Thoracic aorta endothelial cell (primary cell): ENCODE measurements at places on chromosomes 1 and 21. TPM values are rescaled to one million over a fixed set of nuclear protein-coding genes. Genes with fewer than 3 reads are reported as not detected.

The RGS8 gene
- total RNA-seq = not detected in 2 replicates

The RUNX1 gene
- 13.9 and 14.1 TPM in 2 replicates for total RNA-seq

The CFHR4 gene
- total RNA-seq = not detected in 2 replicates

The HES3 gene
- not detected in 2 replicates for total RNA-seq

The ACOT7 gene
- total RNA-seq = 54.7 and 68.6 TPM in 2 replicates

The COL24A1 gene
- total RNA-seq = 0.07 and 0.27 TPM in 2 replicates

The MEGF6 gene
- total RNA-seq = 13.4 and 24.7 TPM in 2 replicates

The GNG12 gene
- total RNA-seq = 322 and 327 TPM in 2 replicates

The FCRL2 gene
- not detected in 2 replicates for total RNA-seq

The RPTN gene
- not detected in 2 replicates for total RNA-seq

The SIPA1L2 gene
- total RNA-seq = 19.4 and 23.1 TPM in 2 replicates

The LPAR3 gene
- total RNA-seq = 0.07 TPM in 1 of 2 replicates, not detected in the other

The TMCO2 gene
- not detected in 2 replicates for total RNA-seq

The UTS2 gene
- not detected in 2 replicates for total RNA-seq
